ENCODE measurements at places on chromosomes 11 and 22. TPM values are rescaled to one million over a fixed set of nuclear protein-coding genes. Genes with fewer than 3 reads are reported as not detected.

DNA sequence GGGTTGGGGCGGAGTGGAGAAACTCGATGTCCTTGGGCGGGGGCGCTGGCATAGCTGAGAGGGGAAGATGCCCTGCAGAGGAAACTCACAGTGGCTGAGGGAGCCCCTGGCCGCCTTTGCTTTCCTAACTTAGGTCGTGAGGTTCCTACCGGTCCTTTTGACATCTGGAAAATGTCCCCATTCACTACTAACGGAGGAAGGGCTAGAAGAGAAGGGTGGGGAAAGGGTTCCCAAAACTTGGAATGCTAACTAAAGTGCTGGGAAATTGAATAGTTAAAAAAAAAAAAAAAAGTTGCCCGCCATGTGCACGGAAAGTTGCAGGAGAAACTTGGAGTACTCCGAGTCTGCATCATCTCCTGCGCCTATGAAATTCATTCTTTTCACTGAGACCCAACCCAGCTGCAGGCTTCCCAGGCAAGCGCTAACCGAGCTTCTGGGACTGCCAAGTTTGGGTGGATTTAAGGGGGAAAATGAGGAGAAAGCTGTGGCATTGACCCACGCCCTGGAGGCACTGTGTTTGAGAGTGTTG, 796 bp downstream of the TIMP3 start:
- no peaks in the 10 kb centered on the region for H3K36me3 ChIP-seq
- H3K4me3 ChIP-seq: no peak overlapping the region
- H3K4me1 ChIP-seq: peaks cover 4% of the 10 kb centered on the region
- H3K27ac ChIP-seq: no peak overlapping the region

- no peaks in the 10 kb centered on the region for H3K27me3 ChIP-seq
- H3K36me3 ChIP-seq: peaks cover 28% of the 10 kb centered on the region
- peaks cover 44% of the 10 kb centered on the region for H3K4me1 ChIP-seq
- no peak for DNase-seq
Observed at GRCh38 chr22:31747441-31747840, 2.5 kb downstream of the PRR14L start.

GRCh38 chr11:38345286-38345685, 1747.2 kb upstream of the RAG2 start:
- DNase-seq: no peak
- no peaks in the 10 kb centered on the region for H3K36me3 ChIP-seq
- no peak overlapping the region for H3K4me3 ChIP-seq
- no peak overlapping the region for H3K27ac ChIP-seq
- H3K4me1 ChIP-seq: no peaks in the 10 kb centered on the region

CLTCL1 gene
- total RNA-seq: 0.45 TPM

DNA sequence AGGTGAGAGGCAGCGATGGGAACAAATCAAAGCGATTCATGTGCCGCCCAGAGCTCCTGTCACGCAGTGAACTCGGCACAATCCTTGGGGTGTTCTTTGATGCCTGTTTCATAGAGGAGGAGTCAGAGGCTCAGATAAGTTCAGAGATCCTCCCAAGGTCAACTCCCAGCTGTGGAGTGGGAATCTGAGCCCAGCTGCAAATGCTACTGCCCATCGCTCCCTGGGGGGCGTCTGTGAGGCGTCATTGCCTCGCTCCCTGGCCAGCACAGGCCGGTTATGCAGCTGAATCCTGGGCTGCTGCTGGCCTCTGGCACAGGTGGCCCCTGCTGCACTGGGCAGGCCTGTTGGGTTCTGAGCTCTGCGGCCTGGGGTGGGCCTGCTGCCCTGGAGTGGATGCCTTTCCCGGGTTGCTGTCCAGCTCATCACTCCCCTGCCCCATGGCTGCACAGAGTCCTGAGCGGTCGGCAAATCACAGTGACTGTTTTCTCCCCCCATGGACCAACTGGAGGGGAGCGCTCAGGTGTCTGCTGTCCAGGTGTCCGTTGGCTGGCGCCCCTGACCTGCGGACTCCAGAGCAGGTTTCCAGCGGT, 36.3 kb upstream of the SHISAL1 start:
- H3K4me1 ChIP-seq: peaks cover 17% of the 10 kb centered on the region
- no peak overlapping the region for H3K27ac ChIP-seq
- H3K36me3 ChIP-seq: no peaks in the 10 kb centered on the region
- DNase-seq: no peak
- peaks cover 26% of the 10 kb centered on the region for H3K27me3 ChIP-seq

DNA sequence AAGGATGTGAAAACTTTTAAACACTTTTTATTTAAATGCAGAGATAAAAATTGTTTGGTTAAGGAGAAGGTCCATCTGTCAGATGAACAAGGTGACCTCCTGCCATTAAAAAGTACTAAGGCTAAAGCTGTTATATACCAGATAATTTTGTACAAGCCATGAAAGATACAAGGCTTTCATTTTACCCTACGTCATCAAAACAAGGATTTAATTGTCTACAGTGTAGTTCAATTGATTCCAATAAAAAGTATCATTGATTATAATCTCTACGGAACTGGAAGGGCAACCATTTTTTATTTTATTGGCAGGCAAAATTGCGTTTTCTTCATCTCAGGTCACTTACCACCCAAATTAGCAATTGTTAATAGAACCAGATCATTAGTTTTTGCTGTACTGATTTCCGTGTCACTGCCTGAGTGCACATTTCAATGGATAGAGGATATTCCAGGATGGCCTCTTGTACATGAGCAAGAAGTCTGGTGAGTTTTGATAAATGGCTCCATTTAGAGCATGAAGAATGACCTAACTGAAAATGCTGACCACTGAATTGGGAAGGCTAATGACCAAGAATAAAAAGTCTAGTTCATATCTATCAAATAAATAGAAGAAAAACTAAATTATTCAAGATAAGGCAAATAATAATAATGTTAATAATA, 564.9 kb downstream of the JRKL start:
- no peak overlapping the region for H3K27ac ChIP-seq
- H3K36me3 ChIP-seq: no peaks in the 10 kb centered on the region
- no peaks in the 10 kb centered on the region for H3K27me3 ChIP-seq
- no peak for DNase-seq

MFRP gene
- total RNA-seq: not detected

GRCh38 chr11:83957038-83957900, 671.1 kb upstream of the CCDC90B start:
- H3K36me3 ChIP-seq: no peaks in the 10 kb centered on the region
- H3K27me3 ChIP-seq: no peaks in the 10 kb centered on the region
- no peak for DNase-seq
- H3K4me3 ChIP-seq: no peak overlapping the region

Measured in activated CD8-positive, alpha-beta T cell treated with anti-CD3 and anti-CD28 coated beads for 36 hours (primary cell).